Right ventricle myocardium inferior (tissue), 1 donor: ENCODE measurements at places on chromosomes 12 and 14.

GRCh38 chr12:121110211-121110940 lies 22.3 kb upstream of the P2RX7 start:
- DNase-seq = no peak

DNA sequence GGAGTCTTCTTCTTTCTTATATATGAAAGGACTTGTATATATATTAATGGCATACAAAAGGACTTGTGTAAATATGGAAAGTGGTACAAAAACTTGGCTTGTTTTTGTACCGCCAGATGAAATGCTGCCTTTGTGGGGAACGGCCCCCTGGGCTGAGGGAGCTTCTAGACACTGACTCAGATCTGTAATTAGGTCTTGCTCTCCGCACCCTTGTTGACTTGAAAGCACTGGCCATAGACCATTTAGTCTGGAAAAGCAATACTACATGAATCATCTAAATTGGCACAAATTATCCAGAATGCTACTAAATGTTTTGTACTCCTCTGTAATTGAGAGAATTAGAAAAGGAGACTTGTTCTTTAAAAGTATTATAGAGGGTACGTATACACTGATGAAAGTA lies 399.9 kb upstream of the RGS6 start:
- DNase-seq = no peak

DNA sequence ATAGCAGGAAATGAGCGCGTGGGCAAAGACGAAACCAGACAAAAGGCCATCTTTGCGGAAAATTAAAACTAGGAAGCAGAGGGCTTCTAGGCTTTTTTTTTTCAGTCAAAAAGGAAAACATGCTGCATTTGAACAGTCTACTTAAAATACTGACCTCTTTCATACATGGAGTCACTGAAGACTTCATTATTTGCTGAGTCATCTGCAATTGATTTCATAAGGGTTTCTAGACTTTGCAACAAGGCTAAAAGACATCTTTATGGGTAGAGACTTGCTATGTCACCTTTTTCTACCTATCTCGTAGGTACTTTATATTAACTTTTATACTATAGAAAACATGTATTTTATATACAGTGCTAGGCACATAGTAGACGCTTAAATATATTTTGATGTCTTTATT lies 238.4 kb downstream of the TMEM132D start:
- DNase-seq = no peak

GRCh38 chr14:95255487-95255886 lies 64.2 kb downstream of the CLMN start:
- DNase-seq = no peak

- DNase-seq = peak; percentile 86
Observed at GRCh38 chr12:124713041-124713435, 145.6 kb upstream of the NCOR2 start.
